Stimulated activated CD4-positive, alpha-beta T cell treated with anti-CD3 and anti-CD28 coated beads, Interleukin-15, amount 100 ng/mL, for 48 hours (primary cell): ENCODE measurements at places on chromosomes 3 and 15.

GRCh38 chr3:27105904-27106303 is 263.3 kb downstream of the NEK10 start:
- DNase-seq, result no peak

GRCh38 chr3:98029083-98029482 is 6.0 kb downstream of the GABRR3 start:
- DNase-seq, result no peak

- no peak for DNase-seq
These were observed 41.5 kb downstream of the TMEM41A start for GRCh38 chr3:185457376-185457775.

- no peak for DNase-seq
These were observed 58.3 kb downstream of the LRIG1 start for GRCh38 chr3:66442254-66443117.

DNA sequence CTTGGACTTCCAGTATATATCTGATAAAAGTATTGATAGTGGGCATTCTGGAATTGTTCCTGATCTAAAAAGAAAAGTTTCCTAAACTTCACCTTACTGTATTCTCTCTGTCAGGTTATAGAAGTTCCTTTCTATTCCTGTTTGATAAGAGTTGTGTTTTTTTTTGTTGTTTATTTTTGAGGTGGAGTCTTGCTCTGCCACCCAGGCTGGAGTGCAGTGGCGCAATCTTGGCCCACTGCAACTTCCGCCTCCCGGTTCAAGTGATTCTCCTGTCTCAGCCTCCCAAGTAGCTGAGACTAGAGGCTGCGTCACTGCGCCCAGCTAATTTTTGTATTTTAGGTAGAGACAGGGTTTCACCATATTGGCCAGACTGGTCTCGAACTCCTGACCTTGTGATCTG is 13.1 kb downstream of the BLM start:
- no peak for DNase-seq

DNA sequence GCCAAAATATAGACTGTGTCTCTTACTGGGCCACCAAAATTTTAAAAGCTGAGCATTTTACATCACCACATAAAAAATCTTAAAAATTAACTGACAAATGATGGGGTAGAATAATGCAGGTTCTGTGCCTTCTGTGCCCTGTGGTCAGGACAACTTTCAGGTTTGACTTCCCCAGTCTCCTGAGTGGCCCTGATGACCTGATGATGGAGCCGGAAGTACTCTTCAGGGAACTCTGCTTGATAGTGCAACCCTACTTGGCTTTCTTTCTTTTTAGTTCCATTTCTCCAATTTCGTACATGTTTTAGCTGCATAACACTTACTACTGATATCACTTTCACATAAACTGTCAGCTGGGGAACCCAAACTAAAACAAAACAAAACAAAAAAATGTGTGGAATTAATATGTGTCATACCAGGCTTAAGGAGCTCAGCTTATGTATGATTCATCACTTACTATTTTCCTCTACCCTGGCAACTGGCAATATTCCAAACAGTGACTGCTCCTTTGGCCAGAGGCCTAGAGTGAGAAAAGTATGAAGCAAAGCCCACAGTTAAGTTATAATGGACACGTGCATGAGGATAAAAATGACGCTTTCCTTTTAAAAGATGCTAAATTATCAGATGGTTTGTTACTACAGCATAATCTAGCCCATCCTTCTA is 194.3 kb downstream of the BCHE start:
- DNase-seq, result no peak

GRCh38 chr3:150379469-150379868 is 28.6 kb upstream of the TSC22D2 start:
- no peak for DNase-seq

DNA sequence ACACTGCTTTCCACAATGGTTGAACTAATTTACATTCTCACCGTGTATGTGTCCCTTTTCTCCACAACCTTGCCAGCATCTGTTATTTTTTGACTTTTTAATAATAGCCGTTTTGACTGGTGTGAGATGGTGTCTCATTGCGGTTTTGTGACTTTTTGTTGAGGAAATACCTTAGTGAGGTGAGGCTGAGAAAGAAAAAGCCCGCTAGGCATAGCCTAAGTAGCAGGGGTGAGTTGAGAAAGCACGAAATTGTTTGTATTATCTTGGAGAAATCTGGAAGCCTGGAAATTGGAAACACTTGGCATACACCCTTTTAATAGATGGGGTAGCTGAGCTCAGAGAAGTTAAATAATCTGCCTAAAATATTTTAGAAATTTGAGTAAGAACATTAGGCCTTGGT is 61.5 kb upstream of the CFAP161 start:
- no peak for DNase-seq

DNA sequence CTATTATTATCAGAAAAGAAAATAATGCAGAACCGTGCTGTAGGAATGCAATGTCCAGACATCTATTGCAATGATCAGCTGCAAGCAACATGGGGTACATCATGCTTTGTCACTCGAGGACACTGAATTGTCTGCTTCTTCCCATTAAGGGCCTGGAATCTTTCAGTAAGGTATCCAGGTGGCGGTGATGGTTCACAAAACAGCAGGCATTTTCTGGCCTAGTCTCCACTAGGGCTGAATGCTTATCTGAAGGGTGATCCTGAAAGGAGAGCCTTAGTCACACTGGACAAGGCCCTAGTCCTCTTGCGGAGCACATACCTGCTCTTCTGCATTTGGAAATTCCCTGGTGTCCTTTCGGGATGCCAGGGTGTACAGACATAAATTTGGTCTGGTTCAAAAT is 21.2 kb downstream of the ITPR1 start:
- DNase-seq, result no peak

GRCh38 chr15:33330931-33331330 is 20.2 kb downstream of the RYR3 start:
- no peak for DNase-seq

DNA sequence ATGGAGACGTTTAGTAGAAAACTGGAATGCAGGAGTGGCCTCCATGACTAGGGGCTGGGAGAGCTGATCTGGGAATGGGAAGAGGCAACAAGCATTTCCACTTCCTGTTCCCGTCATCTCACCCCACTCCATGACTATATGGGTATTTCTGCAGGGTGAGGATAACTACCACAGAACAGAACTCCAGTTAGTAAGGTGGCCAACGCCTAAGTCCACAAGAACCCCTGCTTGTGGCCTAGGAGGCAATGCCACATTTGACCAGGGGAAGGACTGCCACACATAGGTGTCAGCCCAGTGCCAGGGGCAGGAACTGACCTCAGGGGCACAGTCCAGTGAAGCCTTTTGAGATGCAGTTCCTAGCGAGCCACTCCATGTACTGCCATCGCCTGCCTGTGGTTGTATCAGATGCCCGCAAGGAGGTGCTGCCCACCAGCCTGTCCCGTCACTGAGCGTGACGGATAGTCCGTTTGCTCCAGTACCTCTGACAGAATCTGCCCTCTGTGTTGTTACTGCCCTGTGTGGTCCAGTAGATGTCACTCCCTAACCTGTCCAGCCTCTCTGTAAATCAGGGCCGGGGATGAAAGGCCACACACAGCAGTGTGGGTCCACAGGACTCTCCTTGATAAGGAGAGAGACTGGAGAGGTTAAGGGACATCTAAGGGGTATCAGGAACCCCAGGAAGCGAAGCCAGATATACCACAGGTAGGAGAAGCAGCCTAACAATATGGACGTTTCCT is 3.5 kb upstream of the MTFMT start:
- peak; percentile 32 for DNase-seq

GRCh38 chr15:43260011-43260615 is 6.6 kb downstream of the TGM5 start:
- DNase-seq, result no peak

DNA sequence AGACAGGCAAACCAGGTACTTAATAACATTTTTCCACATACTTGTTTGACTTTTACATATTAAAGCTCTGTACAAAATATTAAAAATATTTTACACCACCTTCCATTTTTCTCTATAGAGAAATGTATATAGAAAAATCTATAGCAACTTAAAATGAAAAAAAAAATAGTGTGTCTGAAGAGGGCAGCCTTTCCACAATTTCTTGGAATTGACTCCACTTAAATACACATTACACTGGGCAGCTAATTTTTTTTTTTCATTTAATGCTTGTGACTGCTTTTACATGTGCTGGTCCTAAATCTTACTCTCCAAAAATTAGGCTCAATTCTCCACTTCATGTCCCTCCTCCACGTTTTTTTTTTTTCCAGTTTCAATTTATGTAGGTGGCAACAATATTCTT is 427.0 kb upstream of the RBMS3 start:
- no peak for DNase-seq

DNA sequence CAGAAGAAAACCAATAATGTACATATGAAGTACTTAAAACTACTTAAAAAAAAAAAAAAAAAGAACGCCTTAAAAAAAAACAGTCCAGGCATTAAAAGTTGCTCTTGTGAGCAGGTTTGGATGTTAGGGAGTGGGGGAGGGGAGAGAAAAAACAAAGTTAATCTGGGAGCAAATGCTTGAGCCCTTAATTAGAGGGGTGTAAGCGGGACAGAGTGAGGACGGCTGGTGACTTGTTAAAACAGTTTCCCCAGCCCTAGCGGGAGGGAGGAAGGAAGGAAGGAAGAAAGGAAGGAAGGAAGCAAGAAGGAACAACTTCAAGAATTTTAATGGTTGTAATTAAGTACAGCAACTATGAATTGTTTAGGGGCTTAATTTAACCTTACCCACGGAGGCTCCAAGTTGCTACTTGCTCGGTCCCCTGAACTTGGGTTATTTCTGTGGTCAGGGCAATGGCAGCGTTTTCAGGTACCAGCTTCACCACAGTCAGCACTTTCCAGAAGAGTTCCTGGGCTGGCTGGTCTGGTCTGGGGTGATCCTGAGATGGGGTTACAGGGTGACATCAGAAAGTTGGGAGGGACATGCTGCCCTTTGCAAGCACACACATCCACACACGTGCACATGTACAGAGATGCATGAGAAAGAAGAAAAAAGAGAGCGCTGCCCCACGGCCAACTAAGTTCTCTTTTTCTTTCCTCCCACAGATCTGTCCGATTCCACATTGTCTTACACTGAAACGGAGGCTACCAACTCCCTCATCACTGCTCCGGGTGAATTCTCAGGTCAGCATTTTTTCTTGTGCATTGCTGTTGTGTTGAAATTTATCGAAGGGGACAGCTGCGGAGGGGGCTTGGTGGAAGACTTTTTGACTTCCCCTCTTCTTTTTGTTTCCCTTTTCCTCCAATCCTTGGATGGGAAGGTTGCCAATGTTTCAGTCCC is 14.0 kb downstream of the SMAD6 start:
- no peak for DNase-seq

- DNase-seq, result peak; percentile 65
These were observed 1.9 kb downstream of the AEN start for GRCh38 chr15:88623061-88623460.
